ENCODE measurements at places on chromosomes 12 and 14.

DNA sequence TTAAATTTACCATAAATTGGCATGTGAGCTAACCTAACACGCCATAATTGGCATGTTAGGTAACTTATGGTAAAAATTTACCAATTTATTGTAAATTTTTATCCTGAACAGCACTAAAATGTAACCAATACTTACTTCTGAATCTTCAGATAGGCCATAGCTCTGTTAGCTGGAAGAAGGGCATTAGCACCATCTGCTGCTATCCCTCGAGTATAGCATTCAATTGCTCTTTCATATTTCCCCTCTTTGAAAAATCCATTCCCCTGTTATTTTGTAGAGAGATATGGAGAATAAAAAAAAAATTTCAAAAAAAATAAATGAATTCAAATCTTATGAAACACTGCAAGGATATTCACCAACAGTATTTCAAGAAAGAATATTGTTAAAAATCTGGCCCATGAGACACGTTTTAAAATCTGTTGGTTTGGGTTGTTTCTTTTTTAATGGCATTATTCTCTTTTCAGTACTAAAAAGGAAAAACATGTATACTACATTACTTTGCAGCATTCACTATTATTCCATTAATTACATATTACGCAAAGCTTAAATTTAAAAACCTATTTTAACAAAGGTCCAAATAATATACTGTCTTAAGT lies 19.1 kb downstream of the RPAP3 start:
- no peak for DNase-seq

- DNase-seq: no peak
Measured at GRCh38 chr12:18320036-18320617, 58.8 kb downstream of the PIK3C2G start.

GRCh38 chr12:53413485-53414204 lies 10.0 kb upstream of the AMHR2 start:
- DNase-seq: no peak

DNA sequence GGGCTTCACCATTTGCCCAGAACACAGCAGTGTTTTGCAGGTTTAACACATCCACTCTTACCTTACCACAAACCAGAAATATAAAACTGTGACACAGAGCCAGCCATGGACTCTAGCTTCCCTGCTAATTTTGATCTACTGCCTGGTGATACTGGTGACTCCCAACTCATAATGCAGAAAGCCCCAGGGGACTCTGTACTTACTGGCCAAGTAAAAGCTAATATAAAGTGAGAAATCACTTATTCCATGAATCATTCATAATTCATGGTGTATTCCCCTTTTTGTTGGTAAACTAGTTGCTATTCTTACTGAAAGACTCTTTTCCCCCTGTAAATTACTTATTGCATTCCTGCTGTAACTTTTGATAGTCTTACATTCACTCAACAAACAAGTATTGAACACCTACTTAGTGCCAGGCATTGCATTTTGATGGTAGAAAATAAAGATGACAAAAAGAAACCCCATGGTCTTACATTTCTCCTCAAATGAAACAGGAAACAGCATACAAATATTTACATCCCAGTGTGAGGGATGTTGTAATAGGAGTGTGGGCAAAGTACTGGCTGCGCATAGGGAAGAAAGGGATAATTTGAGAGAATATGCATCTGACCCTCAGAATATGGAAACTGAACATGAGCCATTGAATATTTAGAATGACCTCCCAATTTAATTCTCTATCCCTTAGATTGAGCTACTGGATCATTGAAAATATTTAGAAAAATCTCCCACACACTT lies 279.6 kb downstream of the PDZRN4 start:
- no peak for DNase-seq

- DNase-seq: no peak
Measured at GRCh38 chr12:58980768-58981167, 60.5 kb upstream of the LRIG3 start.

- DNase-seq: no peak
Measured at GRCh38 chr12:93520454-93520853, 52.0 kb upstream of the SOCS2 start.

- DNase-seq: no peak
Measured at GRCh38 chr12:43214166-43214565, 337.8 kb downstream of the ADAMTS20 start.
